ENCODE measurements at places on chromosomes 6 and 20.

- no peak for DNase-seq
These were observed 392.0 kb upstream of the FLRT3 start for GRCh38 chr20:14729390-14729789.

DNA sequence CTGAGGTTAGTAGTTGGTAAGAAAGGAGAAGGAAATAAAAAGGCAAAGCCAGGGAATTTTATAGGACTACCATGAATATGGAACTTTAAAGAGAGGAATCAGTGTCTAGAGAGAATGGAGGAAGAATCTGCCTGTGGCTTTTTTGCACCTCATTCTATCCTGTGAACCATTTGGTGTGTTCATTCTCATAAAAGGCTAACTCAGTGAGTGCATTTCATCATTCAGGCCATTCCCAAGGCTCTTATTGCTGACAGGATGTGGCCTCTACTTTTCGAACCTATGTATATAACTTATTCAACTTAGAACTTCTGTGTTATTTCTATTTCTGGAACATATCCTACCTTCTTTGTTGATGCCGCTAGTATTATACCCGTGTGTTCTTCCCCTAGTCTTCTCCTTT lies 27.1 kb downstream of the HSF2 start:
- DNase-seq, result no peak

GRCh38 chr6:88763160-88763559 lies 200.3 kb downstream of the RNGTT start:
- no peak for DNase-seq

DNA sequence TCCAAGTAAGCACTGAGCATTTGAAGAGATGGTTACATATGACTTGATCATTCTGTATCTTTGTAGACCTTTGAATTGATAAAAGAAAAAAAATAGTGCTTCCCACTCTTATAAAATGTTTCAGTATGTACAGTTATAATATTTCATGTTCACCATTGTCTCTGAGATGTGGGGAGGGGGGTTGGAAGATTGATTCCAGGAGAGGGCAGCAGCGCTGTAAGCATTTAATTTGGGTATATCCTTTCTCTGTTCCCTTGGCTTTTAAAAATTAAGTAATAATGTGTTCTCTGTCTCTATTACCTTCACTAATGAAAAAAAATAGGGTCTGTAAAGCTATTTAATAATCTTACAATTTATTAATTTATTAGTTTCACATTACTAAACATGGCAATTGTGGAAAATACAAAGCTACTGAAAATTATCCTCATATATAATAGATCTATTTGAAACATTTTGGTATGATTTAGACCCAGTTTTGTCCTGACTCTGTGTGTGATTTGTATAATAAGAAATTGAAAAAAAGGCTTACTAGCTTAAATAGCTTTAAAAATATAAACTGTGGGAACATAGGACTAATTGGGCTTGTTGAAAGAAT lies 341.2 kb downstream of the CDKAL1 start:
- no peak for DNase-seq
